ENCODE measurements at places on chromosomes 12 and 14. TPM values are rescaled to one million over a fixed set of nuclear protein-coding genes. Genes with fewer than 3 reads are reported as not detected.

- no peak for DNase-seq
Observed at GRCh38 chr14:99318959-99319295, 46.9 kb upstream of the BCL11B start.

DNA sequence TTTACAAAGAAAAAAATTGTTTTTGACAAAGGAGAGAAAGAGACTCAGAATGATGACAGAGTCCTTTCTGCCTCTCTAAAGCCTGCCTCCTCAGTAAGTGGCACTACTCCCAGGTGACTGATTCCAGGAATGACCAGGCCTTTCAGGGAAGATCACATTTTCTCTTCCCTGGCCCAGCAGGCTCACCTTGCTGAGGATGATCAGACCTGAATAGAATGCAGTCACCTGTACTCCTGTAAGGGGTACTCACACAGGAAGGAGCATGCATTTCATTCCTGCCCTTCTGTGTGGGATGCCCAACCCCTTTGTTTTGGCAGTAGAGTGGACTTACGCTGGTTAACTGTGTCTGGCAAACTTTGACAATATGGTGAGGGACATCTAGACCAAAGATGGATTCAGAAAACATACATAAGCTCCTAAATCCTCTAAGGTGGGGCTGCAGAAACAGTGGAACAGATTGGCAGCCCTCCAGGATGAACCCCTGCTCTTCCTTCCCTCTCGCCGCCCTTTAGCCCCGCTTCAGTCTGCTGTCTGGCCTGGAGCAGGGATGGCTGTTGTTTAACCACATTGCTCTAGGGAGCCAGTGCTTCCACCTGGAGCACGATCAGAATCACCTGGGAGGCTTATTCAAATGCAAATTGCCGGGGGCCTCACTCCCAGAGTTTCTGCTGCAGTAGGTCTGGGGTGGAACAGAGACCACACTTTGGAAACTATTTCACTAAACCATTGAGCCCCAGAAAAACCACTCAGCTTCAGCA is 29.8 kb downstream of the ERG28 start:
- DNase-seq, result no peak

DNA sequence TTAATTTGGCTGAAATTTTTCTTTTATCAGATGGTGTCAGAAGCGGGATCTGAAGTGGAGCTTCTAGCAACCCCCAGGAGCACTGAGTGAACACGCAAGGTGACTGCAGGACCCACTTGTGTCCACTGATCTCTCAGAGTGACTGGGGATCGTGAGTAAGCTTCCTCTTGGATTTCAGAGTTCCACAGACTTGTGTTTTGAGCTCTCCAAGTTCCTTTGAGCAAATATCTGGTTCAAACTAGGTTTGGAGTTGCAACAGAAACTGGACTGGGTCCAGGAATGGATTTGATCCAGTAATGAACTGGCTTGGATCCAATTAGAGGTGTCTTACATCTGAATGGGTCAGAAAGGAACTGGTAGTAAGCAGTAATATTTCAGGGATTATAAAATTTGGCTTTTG is 24.7 kb upstream of the B4GALNT1 start:
- no peak for DNase-seq

GRCh38 chr12:69779928-69780327 is 41.3 kb downstream of the RAB3IP start:
- no peak for DNase-seq

- no peak for DNase-seq
Observed at GRCh38 chr12:12641650-12642049, 30.0 kb downstream of the CREBL2 start.

- DNase-seq, result no peak
Observed at GRCh38 chr14:52355016-52355431, 40.9 kb downstream of the PTGER2 start.

- DNase-seq, result no peak
Observed at GRCh38 chr14:39956372-39956771, 524.1 kb upstream of the FBXO33 start.

- no peak for DNase-seq
Observed at GRCh38 chr14:104680056-104680805, 9.2 kb upstream of the INF2 start.

GRCh38 chr14:100402631-100403030 is 79.5 kb downstream of the SLC25A47 start:
- DNase-seq, result no peak

DNA sequence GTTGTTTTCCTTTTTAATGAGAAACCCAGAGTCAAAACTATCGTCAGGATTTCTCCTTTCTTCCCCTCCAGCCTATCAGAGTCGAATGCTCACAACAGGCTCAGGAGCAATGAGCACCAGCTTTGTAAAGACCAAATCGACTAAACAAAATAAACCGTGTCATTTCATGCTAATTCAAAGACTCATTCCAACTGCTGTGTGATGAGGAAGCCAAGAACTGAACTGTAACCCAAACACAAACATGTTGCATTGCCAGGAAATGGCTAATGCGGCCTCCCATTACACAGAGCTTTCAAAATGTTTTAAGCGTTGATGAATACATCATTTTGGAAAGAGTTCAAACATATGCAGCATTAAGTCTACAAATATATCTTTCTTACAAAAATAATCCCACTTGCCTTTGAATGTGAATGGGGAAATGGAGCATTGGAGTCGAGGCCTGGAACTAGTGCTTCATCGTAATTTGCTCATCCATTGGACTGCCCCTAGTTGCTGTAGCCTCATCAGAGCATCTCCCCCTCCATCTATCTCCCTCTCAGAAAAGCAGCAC is 349.5 kb downstream of the GXYLT1 start:
- no peak for DNase-seq

GRCh38 chr12:50006754-50007442 is 18.4 kb downstream of the RACGAP1 start:
- DNase-seq, result no peak

GRCh38 chr12:58741226-58741625 is 179.1 kb downstream of the LRIG3 start:
- DNase-seq, result no peak

GRCh38 chr14:74577247-74577947 is 34.6 kb downstream of the LTBP2 start:
- no peak for DNase-seq

Gene CLEC2B
- 6.7 TPM for total RNA-seq

Gene SLC17A8
- not detected for total RNA-seq

Gene OR8S1
- total RNA-seq, result not detected

Gene SIX4
- total RNA-seq, result 1.9 TPM

Gene GLIPR1L2
- total RNA-seq, result 2.7 TPM

Data from cardiac septum (tissue), 1 donor.